ENCODE measurements at places on chromosomes 4 and X.

GRCh38 chr4:98682719-98683118 is 24.3 kb upstream of the TSPAN5 start:
- DNase-seq: no peak

- DNase-seq: no peak
Measured at GRCh38 chr4:74365761-74366160, 816 bp downstream of the EREG start.

DNA sequence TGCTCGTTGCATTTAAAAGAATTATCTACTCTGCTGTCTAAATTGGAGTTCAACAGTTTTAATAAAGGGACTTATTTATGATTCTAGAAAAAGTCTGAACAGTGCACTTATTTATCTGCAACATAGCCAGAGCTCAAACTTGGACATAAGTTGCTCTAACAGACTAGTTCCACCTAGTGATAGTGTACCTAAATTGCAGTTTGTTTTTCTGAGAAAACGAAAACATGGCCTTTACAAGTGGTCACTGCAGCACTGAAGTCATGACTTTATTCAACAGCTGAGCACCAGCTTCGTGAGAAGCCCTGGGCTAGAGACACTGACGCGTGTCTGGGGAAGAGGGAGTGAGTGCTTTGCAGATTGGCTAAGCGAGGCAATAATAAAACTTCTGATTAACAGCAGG is 77.3 kb upstream of the IGSF1 start:
- no peak for DNase-seq

- DNase-seq: no peak
Measured at GRCh38 chrX:68923147-68923546, 94.3 kb downstream of the EFNB1 start.

GRCh38 chr4:48680848-48681568 is 99.1 kb downstream of the FRYL start:
- no peak for DNase-seq

GRCh38 chrX:98407584-98407983 is 1523.9 kb downstream of the RPA4 start:
- no peak for DNase-seq

DNA sequence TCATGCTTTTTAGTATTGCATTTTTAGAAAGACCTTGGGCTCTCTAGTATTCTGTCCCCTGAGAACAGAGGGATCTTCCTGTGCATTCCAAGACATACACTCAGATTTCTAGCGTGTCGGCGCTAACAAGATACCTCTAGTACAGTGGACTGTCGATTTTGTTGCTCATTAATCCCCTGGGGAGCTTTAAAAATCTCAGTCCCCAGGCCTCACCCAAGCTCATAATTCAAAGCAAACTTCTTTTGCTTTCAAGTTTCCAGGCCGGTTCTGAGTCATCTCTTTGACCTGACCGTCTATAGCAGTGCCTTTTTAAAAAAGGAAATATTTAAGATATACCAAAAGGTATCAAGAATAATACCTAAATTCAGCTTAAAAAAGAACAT is 137.0 kb downstream of the AMMECR1 start:
- DNase-seq: no peak

- DNase-seq: peak; percentile 69
Measured at GRCh38 chrX:41085512-41085877, 250 bp downstream of the USP9X start.

DNA sequence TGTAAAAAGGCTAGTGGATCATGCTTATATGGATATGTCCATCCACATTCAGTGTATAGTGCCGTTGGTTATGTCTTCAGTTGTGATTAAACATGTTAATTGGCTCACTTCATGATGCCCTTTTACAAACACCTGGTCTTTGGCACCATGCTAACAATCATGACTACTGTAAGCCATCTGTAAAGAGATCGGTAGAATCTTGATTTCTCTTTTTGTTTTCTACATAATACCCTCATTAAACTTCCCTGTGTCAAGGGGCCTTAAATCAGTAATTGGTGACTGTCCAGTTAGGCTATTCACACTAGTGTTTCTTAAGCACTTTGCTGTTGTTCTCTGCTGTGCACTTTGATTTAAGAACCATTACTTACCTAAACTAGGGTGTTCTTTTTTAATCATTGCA is 475.2 kb downstream of the RPA4 start:
- no peak for DNase-seq

GRCh38 chr4:112173593-112174558 is 28.6 kb downstream of the FAM241A start:
- no peak for DNase-seq

DNA sequence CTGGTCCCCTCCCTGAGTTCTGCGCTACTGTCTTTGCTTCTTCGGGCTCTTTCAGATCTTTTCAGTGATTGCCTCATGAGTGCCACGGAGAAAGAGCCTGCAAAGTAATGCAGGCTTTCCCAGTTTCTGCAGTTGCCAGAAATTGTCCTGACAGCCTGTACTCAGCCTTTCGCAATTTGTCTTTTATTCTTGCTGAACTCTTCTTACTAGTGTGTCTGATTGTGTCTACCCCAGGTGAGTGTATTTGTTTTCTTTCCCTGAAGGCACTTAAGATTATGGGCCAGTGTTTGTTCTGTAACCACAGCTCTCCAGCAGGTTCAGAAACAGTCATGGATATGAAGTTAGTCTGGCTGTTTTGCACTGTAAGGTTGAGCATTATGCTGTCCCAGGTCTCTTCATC is 47.1 kb downstream of the FAM193A start:
- no peak for DNase-seq

DNA sequence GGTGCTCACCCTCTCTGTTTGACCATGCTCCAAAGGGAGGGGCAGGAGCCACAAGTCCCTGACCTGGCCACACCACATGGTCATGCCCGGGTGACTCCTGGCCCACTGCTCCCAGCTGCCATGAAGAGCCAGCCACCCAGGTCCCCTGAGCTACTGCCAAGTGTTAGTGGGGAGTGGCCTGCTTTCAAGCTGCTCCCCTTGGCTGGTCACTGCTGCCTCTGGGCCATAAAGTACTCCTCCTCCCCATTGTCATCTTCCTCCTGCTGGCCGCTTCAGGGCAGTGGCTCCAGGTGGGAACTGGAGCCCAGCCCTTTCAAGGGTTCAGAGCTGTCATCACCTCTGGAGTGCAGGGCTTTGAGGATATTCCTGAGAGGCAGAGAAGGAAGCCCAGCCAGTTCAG is 27.3 kb upstream of the RBBP7 start:
- DNase-seq: no peak

DNA sequence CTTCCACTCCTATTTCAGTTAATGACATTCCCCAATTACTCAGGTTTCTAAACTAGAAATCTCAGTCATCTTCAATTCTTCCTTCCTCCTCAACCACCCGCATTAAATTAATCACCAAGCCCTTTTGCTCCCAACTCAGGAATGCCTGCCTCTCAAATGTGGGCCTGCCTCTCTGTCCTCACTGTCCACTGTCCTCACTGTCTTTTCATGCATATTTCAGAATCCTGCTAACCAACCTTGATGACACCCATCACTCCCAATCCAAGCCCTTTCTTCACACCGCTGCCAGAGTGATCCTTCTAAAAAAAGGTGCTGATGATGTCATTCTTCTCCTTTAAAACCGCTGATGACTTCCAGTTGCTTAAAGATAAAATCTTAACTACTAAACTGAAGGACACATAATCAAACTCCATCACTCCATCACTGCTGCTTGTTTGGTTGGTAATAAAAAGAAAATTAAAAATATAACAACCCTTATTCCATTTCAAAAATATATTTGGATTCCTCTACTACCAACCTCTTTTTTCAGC is 5.1 kb upstream of the APBB2 start:
- DNase-seq: no peak

DNA sequence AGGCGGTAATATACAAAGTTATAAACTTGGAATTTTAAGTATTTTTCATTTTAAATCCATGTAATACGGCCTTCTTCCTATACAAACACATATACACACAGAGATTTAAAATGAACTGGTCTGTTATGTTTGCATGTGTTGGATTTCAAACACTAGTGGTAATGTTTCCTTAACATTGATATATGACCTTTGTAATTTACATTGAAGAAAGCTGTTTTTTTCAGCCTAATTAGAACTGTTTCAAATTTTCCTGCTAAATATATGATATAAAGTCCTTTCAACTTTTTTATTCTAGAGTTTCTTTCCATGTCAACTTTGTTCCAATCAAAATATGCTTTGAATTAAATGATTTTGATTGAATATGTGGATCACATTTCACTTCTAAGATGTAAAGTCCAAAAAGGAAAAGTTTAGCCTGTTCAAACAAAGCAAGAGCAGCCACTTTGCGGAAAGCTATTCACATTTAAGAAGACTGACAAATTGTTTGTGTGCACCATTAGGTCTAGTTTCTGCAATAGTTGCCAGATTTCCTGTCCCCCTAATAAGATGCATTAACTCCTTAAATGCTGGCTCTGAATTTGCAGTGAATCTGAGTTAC is 226.0 kb upstream of the MAB21L2 start:
- no peak for DNase-seq

All from activated naive CD8-positive, alpha-beta T cell treated with anti-CD3 and anti-CD28 coated beads, Interleukin-2, amount 10 ng/mL, durations not matched to agents 7 days and 5 days (primary cell).